ENCODE measurements at places on chromosomes 1 and 21.

- DNase-seq, result no peak
Measured at GRCh38 chr1:190436615-190437014, 41.0 kb downstream of the BRINP3 start.

DNA sequence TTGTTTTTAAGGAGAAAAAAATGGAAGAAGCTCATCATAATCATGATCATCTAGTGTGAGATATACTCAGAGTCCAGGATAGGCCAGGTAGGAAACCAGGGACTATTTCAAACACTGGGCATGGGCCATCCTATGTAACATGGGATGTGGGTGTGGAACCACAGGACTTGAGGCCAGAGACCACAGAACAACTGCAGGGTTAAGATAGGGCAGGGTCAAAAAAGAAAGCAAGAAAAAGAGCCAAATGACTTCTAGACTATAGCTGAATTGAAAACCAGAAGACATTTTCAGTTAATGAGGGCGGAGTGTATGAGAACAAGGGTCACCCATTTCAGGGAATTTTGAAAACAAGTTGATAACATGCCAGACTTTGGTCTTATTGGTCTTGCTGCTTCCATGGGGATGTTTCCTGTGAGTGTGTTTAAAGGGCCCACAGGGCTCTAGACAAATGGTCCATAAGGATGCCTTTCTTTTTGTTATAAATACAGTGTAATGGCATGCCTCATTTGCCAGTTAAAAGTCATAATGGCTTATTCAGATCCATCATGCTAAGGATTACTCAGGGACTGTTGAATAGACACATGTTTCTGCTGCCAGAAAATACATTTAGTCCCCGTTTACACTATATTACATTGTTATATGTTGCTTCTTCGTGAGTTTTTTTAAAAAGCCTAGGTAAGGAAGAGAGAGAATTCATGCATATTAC lies 182.0 kb upstream of the C21orf91 start:
- DNase-seq, result no peak

GRCh38 chr1:220702733-220703270 lies 12.6 kb downstream of the C1orf115 start:
- no peak for DNase-seq

GRCh38 chr1:160352555-160352954 lies 9.4 kb downstream of the NCSTN start:
- DNase-seq, result no peak

DNA sequence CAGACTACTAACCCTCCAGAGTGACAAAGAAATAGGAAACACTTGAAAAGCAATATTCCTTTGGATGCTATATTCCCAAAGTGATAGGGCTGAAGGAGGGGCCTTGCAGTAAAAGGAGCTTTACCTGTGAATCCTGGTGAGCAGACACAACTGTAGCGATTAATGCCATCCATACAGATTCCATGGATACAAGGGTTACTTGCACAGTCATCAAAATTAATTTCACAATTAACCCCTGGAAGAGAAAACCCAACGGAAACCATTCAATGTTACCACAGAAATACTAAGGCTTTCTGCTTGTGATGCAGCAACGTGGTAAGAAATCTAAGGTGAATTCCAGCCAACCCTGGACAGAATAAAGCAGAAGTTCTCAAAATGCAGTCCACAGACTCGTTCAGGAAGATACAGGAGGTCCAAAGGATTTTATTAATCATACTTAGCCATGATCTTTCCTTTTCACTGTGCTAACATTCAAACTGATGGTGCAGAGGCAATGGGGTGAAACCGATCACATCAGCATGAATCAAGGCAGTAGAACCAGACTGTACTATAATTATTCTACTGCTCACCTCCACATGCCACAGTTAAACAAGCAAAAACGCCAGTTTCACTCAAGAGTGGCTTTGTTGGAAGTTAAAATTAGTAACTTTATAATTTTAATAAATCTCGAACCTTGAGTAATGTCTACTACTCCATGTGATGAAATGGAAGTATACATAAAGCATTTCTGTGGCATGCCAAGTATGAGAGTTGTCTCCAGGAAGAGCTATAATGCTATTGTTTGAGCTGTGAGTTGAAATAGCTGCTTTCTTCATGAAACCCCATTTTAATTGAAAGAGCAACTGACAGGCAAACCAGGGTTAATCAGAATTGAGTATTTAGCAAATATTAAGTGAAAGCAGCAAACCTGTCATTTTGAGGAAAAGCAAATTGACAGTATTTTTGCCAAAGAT lies 63.2 kb upstream of the ADAM30 start:
- DNase-seq, result no peak

DNA sequence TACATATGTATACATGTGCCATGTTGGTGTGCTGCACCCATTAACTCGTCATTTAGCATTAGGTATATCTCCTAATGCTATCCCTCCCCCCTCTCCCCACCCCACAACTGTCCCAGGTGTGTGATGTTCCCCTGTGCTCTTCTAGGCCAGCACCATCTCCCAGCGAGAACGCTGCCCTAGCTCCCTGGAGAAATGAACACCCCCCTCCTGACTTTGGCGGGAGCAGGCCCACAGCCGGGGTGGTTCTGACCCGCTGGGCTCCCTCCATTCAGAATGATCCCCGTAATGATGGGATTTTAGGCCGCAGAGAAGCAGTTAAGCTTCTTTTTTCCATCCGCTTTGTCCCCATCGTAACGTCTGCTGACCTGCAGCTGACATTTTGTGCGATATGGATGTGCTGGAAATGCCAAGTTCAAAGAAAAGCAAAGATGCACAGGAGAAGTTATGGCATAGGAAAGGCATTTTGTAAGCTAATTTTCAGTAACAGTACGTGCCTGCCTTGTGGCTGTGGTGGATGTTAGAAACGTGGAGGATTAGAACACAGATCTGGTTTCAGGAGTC lies 39.3 kb downstream of the ELK4 start:
- DNase-seq, result no peak

DNA sequence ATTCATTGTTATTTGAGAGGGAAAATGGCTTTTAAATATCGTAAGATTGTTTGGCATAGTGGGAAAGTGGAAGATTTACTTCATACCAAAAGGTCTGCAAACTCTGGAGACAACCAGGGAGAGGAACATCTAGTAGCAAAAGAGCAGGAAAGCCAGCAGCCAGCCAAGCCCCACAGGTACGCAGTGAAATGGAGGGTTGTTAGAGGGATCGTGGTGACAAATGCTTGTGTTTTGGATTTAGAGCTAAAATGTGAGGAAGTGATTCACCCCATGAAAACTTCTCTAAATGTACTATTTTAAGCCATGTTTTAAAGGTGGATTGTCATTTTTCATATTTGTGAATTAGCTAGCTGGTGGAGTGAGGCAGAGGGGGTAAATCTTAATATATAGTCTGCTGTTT lies 69.3 kb downstream of the RPS6KC1 start:
- DNase-seq, result no peak

GRCh38 chr1:183206538-183207122 lies 20.6 kb downstream of the LAMC2 start:
- DNase-seq, result no peak

DNA sequence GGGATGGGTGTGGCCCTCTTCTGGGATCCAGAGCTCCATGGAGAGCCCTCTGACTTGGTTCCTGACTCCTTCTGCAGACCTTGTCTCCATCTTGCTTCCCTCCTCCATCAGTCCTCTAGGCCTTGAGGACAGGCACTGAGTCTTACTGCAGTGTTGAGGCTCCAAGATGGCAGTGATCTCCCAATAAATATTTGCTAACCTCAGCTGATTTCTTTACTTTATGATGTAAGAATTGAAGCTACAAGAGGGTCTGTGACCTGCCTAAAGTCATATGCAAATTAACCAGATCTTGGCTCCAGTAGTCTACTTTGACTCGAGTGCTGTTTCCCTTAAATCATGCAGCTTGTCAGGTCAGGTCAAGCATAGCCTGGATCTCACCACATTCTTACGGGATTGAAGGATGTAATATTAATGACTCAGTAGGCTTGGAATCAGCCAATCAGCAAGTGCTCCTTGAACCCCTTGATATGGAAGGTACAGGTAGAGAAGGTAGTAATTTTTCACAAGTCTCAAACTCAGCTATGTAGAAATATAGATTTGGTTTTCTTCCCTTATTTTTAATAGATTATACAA lies 93.0 kb downstream of the CLIC6 start:
- DNase-seq, result no peak

DNA sequence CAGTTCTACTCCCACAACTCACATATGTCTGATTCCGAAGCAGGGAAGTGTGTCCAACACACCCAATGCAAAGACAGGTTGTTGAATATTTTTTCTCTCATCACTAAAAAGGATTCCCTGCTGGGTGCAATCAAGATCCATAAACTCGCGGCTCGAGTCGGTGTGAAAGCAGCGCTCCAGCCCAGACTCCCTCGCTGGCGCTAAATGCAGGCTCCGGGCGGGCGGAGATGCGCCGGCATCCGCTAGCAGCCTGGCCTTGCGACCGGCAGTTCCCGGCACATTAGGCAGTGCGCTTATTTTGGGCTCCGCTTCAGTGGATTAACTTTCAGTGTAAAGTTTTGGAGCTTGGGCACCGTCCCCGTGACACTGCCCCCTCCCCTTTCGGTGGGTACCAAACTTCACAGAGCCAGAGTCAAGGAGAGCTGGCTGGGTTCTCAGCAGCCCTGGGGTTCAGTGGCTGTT lies 87.7 kb upstream of the POU3F1 start:
- no peak for DNase-seq

DNA sequence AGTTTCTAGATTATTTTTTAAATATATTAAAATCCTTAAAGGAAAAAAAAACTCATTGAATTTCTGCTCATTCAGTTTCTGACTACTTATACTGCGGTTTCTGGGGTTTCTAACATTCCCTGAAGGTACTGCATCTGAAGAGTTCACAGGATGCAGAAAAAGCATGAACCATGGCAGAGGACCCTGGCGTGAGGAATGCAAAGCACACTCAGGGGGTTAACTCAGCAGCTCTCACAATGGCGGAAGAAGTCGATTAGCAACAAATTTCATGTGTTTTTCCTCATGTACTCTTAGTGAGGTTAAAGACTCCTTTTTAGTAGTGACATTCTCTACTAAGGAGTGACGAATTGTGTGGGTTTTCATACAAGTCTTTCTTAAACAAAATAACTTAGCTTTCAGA lies 975.6 kb downstream of the NCAM2 start:
- no peak for DNase-seq

DNA sequence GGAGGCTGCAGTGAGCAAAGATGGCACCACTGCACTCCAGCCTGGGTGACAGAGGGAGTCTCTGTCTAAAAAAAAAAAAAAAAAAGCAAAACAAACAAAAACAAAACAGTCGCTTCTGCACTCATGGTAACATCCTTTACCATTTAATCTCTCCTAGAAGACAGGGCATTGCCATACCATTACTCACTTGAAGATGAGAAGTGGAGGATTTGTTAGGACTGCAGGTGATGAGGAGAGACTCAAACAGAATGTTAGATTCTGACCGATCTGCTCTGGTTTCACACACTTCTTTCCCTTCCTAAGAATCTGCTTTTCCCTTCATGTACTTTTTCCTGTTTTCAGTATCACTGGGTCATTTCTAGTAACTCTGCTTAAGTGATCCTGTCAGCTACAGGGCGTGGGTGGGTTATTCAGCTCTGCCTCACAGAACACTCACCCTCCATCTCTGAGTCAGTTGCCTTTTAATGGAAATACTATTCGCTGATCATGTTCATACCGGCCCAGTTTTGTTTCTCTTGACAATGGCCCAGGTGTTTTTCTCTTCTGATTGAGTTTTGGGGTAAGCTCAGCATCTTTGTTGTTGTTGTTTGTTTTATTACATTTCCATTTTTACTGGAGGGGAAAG lies 148.0 kb upstream of the ERG start:
- no peak for DNase-seq

DNA sequence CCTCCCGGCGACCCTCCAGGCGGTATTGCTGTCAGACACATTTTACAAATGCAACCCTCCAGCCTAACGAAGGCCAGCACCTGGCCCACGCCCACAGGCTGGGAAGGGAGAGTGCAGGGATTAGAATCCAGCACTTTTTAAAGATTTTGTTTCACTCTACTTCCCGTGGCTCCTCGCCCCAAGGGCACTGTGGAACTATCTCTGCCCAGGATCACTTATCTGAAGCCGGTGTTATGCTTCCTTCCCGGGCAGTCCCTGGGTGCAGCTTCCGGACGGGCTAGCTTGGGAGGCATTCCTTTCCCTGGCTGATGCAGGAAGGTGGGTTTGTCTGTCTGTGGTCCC lies 35.8 kb downstream of the CCN1 start:
- no peak for DNase-seq

GRCh38 chr1:226520640-226521355 lies 27.8 kb upstream of the STUM start:
- no peak for DNase-seq

- no peak for DNase-seq
Measured at GRCh38 chr1:219670426-219671149, 57.7 kb upstream of the ZC3H11B start.

DNA sequence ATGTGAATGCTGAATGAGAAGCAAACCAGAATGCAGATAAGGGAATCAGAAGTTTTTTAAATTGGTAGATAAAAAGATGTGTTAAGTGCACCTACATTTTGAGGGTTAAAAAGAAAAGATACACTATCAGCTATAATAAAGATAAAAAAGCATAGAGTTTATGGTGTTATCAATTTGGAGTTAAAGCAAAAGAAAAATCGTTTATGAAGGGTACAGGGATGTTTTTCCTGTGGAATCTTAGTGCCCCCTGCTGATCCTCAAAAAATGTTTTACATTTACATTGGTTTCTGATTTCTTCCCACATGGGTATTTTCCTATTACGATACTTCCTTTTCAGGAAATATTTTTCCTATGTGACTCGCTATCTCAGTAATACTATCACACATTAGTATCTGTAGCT lies 293.5 kb downstream of the MRPL39 start:
- no peak for DNase-seq

DNA sequence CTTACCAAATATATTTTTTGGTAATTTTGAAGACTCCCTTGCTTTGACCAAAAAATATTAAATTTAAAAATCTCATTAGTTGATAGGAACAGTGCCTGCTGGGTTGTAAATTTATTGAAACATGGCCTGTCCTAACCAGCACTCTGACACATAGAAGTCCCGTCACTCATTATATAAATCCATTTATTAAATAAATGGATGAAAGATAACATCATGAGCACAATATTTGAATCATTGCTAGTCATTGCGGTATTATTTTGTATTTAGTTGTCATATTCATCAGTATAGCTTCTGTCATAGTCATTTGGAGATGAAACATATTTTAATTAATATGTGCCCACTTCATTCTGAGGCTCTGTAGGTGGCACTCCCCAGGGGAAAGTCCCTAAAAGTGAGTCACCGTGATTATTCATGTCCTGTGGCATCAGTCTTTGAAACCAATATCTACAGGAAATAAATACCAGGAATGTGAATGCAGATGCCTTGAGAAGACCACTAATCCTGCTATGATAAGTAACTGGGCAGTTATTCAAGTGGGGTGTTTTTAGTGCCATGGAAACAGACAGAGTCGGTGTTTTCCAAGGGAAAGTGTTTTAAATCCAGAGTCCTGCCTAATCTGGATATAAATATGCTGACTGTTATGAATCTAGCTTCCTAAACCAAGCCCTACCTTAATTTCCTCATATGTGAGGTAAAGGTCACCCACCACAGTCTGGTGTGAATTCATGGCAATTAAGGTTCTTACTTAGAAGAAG lies 302.0 kb downstream of the DUSP10 start:
- DNase-seq, result peak; percentile 20

Data from stimulated activated CD4-positive, alpha-beta T cell treated with anti-CD3 and anti-CD28 coated beads, Interleukin-2, amount 100 ng/mL, for 24 hours (primary cell).